Astrocyte (in vitro differentiated cells and primary cell): ENCODE measurements at places on chromosomes 3 and 15.

DNA sequence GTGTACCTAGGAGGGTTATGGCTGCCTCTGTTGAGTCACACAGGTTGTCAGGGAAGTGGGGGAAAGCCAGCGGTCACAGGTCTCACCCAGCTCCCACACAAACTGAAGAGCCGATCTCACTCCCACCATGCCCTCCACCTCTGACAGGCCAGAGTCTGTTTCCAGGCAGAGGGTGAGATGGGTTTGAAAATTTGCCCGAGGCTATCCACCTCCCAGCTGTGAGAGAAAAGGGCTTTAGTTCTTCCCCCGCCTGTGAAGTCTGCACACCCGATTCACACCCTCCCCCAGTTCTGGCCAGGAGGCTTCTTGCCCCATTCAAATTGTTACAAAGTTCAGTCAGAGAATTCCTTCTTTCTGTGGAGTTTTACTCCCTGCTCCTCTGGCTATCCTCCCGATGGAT, 446.9 kb downstream of the EDEM1 start:
- no peak overlapping the region for H3K27ac ChIP-seq
- no peaks in the 10 kb centered on the region for H3K36me3 ChIP-seq

- no peaks in the 10 kb centered on the region for H3K27me3 ChIP-seq
- H3K4me3 ChIP-seq = no peak overlapping the region
- peaks cover 14% of the 10 kb centered on the region for H3K4me1 ChIP-seq
- DNase-seq = no peak
- no peak overlapping the region for H3K27ac ChIP-seq
Observed at GRCh38 chr3:4587061-4587837, 94.1 kb downstream of the ITPR1 start.

DNA sequence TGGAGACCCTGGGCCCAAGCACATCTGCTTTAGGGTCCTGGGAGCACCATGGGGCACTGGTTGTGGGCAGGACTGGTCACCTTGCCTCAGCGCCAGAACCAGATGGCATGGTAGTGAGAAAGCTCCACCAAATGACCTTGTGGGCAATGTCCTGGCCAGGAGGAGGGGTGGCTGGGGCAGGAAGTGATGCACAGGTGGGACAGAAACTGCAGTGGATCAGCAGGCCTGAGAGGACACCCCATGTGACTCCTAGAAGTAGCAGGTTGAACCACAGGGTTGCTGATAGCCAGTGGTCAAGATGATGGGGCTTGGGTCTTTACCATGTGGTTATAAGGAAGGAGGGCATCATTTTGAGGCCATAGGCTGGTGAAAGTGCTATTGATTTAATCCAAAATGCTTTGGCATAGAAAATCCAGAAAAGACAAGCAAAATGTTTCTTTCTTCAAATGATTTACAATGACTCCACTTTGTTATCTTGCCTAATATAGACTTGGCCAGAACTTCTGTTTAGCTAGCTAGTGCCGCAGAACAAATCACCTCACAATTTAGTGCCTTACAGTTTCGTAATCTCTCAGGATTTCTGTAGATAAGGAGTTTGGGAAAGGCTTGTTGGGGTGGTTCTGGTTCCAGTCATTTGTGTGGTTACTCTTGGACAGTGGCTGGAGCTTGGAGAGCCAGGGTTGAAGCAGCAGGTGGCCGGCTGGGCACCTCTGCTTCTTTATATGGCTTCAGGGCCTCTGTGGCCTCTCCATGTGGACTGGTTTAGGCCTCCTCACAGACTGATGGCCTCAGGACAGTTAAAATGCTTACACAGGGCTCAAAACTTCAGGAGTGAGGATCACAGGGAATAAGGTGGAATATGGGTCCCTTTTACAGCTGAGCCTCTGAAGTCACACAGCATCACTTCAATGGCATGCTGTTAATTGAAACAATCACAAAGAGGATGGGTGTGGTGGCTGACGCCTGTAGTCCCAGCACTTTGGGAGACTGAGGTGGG, 27.5 kb downstream of the TMEM158 start:
- DNase-seq = peak; percentile 86
- no peaks in the 10 kb centered on the region for H3K27me3 ChIP-seq
- no peaks in the 10 kb centered on the region for H3K36me3 ChIP-seq

DNA sequence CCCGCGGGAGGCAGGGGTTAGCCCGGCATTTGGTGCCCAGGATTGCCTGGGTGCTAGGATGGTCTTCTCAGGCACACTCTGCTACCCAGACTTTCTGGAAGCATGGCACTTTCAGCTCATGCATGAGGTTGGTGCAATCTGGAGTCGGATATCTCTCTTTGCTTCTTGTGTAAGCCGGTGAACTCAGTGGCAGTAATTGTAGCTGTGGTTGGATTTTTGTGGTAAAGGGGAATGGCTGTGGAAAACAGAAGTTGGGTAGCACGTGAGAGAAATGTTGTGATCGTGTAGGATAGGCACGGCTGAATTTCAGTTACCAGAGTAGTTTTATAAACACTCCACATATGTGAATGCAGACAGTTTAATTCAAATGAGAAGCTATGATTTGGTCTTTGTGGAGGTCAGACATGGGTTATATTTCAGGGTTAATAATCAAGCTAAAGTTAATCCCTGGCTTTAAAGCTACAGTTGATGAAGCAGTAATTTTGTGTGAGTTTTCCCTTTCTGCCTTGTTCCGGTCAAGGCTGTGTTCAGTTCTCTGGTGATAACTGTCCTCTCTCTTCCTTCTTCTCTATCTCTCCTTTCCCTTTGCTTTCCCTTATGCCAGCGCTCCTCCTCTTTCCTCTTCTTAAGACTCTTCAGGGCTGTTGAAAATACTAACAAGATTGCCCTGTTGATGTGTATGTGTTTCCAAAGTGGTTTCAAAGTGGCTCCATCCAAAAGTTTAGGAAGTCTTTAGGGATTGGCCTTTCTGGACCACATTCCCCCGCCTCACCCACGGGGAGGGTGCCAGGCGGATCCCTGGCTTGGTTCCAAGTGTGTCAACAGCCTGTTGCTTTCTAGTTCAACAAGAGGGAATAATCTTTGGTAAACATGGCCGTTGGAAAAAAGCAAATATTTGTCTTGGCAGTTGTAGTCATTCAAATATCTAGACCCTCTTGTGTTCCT, 404.6 kb upstream of the C2CD4B start:
- H3K4me3 ChIP-seq = no peak overlapping the region
- H3K27me3 ChIP-seq = peaks cover 3% of the 10 kb centered on the region
- H3K4me1 ChIP-seq = peaks cover 7% of the 10 kb centered on the region

DNA sequence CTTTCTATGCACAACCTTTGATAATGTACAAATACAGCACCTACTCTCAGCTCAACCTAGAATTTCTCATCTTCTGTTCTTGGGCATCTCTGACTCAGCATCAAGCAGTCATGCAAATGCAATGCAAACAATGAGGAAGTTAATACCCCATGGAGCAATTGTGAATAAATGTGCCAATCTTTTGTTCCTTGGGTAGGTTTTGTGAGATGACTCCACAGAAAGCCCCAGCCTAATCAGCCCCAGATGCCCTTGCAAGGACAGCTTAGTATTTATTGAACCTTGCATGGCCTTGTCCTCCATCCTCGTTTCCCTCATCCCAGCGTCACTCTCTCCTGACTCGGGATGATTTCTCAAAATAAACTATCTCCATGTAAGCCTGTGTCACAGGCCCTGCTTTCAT, 494.7 kb upstream of the NECTIN3 start:
- peak overlapping the region; percentile 82 for H3K27ac ChIP-seq
- H3K36me3 ChIP-seq = no peaks in the 10 kb centered on the region
- H3K27me3 ChIP-seq = no peaks in the 10 kb centered on the region
- peaks cover 17% of the 10 kb centered on the region for H3K4me1 ChIP-seq
- peak overlapping the region; percentile 2 for H3K4me3 ChIP-seq

GRCh38 chr3:127532561-127533203, 57.9 kb downstream of the TPRA1 start:
- H3K4me3 ChIP-seq = no peak overlapping the region
- no peaks in the 10 kb centered on the region for H3K27me3 ChIP-seq
- no peak for DNase-seq
- H3K36me3 ChIP-seq = no peaks in the 10 kb centered on the region

DNA sequence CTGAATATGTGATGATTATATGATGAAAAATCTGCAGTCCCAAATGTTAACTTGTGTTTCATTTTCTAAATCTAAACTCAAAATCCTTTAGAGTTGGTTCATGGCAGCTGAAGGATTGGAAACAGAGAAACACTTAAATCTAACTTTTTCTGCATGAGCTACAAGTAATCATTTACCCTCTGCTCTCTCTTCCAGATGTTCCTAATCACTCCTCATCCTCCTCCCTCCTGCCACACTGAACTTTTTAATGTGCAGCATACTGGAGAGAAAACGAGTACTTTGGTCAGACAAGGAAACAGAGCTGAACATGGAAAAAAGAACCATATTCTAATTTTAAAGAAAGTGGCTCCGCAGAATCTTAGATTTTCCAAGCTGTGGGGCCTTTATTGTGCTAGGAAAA, 321.2 kb upstream of the COL8A1 start:
- H3K4me1 ChIP-seq = peaks cover 16% of the 10 kb centered on the region
- H3K27ac ChIP-seq = no peak overlapping the region
- H3K4me3 ChIP-seq = no peak overlapping the region

DNA sequence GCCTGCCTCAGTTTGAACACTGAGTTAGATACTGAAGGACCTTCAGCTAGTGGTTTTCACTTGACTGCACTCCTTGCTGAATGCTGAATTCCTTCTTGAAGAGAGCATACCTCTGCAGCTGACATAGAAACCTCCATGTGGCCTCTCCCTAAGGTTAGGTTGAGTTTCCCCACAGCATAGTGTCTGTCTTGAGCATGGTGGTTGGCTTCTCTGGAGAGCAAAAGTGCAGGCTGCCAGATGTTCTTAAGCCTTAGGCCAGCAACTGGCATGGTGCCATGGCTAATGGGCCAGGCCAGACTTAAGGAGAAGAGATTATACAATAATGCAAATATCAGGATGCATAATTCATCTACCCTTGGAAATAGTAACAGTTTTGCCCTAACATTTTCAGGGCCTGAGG, 545.6 kb upstream of the ZNF385D start:
- peak; percentile 1 for DNase-seq
- H3K4me1 ChIP-seq = no peaks in the 10 kb centered on the region
- no peaks in the 10 kb centered on the region for H3K36me3 ChIP-seq
